ENCODE measurements at places on chromosomes 2 and 18.

DNA sequence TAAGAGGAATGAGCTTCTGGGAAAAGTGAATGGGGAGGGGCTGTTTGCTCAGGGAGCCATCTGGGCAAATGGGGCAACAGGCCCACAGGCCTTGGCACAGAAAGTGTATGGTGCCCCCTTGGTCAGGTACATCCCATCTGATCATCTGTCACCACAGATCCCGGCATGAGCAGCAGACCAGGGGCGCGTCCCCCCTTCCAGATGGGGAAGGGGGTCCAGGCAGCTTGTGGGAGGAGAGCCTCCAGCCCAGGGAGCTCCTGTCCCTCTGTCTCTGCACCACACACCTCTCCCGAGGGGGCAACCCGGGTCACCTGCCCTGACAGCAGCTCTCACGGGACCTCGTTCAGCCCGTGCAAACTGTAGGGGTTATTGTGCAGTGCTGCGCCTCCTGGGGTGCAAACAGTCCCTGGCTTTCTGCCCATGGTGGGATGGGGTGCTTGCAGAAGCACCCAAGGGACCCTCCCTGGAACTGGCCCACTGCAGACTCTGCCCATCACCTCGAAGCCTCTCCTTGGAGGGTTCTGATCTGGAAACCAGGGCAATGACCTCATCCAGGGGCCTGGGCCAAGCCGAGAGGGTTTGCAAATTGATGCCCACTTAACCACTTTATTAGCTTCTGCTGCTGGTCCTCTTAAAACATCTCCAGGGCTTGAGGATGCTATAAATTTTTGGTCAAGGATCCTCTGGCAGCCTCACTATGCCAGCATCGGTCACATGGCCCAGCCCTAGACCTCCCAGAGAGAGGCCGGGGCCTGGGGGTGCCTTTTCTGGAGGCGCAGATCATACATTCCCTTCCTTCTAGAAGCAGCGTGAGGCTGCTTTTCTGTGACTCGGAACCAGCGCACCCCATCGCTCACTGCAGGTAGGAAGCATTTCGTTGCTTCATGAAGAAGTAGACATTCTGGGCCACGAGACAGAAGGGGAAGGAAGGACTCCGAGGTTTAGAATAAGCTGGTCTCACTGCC is 7.6 kb upstream of the BOK start:
- DNase-seq: no peak

DNA sequence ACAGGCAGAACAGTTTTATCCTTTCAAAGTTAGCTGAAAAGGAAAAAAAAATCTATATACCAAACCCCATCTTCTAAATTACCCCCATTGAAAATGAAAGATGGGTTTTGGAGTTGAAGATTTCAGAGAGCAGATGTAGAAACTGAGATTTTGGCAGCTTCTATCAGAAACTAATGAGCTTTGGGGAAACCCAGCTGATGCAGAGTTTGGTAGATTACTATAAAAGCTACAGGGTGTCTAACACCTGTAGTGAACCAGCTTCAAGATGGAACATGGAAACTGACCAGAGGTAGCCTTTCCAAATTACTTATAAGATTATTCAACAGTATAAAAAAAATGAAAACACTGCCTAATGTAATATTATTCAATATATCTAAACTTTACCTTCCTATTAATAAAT is 583.1 kb downstream of the XIRP2 start:
- no peak for DNase-seq

DNA sequence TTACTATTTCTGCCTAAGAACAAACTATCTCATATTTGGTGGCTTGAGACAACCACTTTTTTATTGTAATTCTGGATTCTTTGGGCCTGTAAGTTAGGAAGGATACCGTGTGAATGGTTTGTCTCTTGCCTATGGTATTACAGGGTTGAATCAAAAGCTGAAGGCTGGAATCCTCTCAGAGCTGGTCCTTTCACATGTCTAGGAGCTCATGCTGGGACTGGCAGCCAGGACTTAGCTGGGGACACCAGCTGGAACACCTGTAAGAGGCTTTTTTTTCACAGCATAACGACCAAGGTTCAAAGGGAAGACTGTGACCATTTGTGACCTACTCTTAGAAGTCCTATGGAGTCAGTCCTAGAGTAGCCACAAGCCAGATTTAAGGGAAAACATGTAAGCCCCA is 226.3 kb downstream of the ZNF804A start:
- no peak for DNase-seq

DNA sequence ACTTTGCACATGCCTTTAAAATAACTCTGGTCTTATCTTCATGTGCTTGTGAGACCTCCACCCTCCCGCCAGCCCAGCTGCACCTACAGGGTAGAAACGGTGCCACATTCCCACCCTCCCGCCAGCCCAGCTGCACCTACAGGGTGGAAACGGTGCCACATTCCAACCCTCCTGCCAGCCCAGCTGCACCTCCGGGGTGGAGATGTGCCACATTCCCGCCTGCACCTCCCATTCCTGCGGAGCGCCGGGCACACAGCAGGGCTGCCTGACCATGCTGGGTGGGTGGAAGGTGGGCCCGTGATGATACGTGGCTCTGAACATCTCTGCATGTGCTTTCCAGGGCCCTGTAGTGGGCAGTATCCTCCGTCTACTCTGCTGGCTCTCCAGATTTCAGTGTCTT is 243.7 kb upstream of the PXDN start:
- DNase-seq: no peak

DNA sequence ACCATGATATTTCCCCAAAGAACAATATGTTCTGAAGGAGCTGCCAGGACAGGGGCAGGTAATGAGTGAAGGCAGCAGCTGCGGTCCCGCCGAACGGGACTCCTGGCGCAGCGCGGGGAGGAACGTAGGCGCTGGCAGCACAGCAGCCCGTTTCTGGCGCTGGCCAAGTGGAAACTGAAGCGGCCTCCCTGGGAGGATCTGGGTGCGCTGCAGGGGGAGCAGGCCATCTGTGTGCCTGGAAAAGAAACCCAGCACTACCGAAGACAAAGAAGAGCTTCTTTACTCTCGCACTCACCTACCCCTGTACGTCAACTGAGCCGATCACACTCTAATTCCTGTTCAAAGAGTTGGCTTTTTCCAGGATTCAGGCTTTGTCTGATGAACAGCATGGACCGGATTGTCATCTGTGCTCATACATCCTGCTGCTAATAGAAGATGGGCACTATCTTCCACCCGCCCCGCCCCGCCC is 11.8 kb downstream of the G6PC2 start:
- no peak for DNase-seq

GRCh38 chr2:46225730-46226129 is 71.5 kb upstream of the EPAS1 start:
- no peak for DNase-seq

DNA sequence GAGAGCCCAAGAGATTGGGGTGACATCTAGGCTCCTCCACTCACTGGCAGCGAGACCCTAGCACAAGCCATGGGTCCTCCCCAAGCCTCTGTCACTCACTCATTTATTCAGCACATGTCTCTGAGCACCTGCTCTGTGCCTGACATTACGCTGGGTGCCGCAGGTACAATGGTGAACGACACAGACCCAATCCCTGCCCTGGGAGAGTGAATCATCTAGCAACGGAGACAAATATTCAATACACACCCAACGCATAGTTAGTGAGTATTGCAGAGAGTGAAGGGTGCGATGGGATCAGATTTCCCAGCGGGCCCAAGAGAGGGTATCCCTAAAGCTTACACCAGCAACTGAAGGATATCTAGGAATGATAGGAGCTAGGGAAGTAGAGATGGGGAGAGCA is 45.5 kb downstream of the ZFP36L2 start:
- DNase-seq: no peak

Data from stimulated activated CD8-positive, alpha-beta memory T cell treated with anti-CD3 and anti-CD28 coated beads, Interleukin-7, amount 100 ng/mL, for 1 hour (primary cell).